ENCODE measurements at places on chromosomes 12 and 14. TPM values are rescaled to one million over a fixed set of nuclear protein-coding genes. Genes with fewer than 3 reads are reported as not detected.
A peak's percentile ranks its signal among the peaks of the same experiment; 100 is the strongest.

CLEC2A gene
- polyA plus RNA-seq: not detected

TAS2R20 gene
- polyA plus RNA-seq: 0.21 TPM

NOP9 gene
- polyA plus RNA-seq: 23.0 TPM

PPM1H gene
- polyA plus RNA-seq: 7.8 TPM

EIF2S3B gene
- 2.0 TPM for polyA plus RNA-seq

HAL gene
- 0.33 TPM for polyA plus RNA-seq

BCL11B gene
- 0.42 TPM for polyA plus RNA-seq

TAS2R9 gene
- polyA plus RNA-seq: not detected

HOXC6 gene
- polyA plus RNA-seq: 6.0 TPM

DNA sequence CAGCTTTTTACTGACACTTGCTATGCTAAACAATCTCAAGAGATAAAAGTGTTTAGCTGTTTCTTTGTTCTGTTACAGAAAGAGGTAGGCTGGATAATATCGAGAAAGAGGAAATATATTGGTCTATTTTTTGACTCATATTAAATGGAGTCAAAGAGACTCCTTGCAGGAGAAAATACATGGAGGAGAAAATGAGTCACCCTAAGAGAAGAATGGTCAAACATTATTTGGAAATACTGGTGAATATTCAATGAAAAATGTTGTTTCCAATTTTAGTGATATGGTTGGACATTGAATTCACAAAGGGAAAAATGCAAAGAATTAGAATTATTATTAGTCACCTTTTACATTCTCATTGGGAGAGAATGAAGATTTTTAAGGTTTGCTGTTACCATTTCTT is 3.2 kb downstream of the KCNJ8 start:
- no peak for DNase-seq

GRCh38 chr12:92619730-92620684 is 82.8 kb upstream of the PLEKHG7 start:
- peak; percentile 41 for DNase-seq

GRCh38 chr12:39267886-39268285 is 175.0 kb downstream of the KIF21A start:
- no peak for DNase-seq

DNA sequence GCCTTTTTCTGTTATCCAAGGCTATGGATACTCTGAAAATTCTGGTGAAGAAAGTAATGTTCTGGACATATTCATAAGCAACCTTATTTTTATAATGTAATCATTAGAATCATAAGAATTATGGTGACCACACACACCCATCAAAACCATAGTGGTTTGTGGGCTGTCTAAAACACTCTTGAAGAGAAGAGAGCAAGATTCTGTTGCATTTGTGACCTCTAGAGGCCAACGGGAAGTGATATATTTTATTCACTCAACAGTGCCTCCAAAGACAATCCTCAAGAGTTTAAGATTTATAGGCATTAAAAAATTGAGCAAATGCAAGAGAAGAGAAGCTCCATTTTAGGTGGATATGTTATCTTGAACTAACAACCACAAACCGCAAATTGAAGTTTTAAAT is 68.5 kb upstream of the LGR5 start:
- DNase-seq: no peak

DNA sequence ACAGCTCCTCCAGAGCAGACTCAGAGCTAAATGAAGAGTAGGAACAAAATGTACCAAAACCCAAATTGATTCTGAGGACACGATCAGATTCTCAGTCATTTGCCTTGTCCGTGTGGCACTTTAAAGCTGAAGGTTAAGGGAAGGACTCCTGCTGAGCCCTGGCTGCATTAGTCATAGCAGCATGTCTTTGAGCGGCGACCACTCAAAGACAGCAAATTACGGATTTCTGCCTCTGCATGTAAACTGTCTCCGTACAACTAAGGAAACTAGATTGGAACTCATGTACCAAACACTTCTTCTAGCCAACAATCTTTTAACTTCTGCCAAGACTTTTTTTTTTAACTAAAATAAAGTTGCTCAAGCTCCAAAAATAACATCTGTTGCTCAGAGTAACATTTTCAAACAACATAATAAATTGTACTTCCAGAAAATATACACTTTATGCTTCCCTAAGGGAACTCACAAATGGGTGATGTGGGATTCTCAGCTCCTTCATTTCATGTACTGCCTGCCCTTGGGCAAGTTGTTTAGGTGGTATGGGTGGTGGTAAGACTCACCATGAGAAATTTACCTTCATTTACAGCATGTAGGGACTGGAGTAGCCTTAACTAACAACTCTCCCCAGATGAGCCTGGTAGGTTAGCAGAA is 56.1 kb downstream of the RERG start:
- DNase-seq: no peak

DNA sequence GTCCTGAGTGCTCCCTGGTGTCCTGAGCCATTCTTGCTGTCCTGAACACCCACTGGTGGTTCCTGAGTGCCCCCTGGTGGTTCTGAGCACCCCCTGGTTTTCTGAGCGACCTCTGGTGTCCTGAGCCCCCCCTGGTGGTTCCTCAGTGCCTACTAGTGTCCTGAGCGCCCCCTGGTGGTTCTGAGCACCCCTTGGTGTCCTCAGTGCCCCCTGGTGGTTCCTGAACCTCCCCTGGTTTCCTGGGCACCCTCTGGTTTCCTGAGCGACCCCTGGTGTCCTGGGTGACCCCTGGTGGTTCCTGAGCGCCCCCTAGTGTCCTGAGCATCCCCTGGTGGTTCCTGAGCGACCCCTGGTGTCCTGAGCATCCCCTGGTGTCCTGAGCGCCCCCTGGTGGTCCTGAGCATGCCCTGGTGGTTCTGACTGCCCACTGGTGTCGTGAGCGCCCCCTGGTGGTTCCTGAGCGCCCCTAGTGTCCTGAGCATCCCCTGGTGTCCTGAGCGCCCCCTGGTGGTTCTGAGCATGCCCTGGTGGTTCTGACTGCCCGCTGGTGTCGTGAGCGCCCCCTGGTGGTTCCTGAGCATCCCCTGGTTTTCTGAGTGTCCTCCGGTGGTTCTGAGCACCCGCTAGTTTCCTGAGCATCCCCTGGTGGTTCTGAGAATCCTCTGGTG is 473.1 kb downstream of the TMEM121 start:
- DNase-seq: no peak

DNA sequence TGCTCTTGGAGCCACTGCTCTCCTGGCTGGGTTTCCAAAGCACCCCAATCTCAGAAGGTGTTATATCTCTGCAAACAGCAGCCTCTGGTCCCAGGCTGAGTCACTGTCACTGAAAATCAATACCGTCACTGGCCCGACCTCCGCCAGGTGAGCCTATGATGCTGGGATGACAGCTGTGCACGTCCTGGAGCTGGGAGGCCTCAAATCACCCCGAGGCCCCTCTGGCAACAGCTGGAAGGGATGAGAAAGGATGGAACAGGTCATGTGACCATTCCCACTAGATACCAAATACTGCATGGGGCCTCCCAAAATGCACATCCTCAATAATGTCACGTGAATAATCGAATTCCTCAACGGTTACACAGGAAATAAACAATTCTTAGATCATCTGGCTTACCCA is 190.8 kb downstream of the TTC7B start:
- DNase-seq: no peak

DNA sequence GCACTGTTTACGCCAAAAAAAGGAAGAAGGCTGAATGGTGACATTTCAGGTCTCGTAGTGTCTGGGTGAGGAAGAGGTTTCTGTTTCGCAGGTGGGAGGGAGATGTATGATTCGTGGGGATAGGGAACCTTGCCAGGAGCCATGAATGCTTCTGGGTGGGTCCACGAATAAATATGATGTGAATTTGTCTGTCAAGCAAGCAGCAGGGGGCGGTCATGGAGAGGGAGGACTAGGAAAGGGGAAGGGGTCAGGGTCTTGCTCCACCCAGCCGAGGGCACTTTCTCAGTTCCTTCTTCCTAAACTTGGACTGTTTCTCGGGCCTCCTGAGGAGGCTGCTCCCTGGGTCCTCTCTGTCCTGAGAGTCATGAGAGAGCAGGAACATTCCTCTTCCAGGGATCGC is 72.5 kb downstream of the LGMN start:
- no peak for DNase-seq

DNA sequence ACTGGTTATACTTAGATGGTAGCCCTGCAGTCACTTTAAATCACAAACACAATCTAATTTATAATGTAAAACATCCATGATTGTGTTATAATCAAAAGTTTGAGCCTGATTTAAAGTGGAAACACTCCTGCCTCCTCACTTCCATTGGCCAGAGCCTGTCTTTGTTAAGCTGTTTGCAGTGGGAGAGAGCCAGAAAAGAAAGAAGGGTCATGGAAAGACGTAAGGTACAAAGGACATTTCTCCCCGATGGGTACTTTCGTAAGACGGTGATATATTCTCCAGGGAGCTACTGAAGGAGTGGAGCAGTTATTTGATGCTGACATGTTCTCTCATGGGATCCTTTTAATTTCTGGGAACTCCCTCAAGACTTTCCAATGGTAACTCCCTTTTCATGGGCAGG is 164.0 kb downstream of the METTL25 start:
- no peak for DNase-seq

- no peak for DNase-seq
Observed at GRCh38 chr14:104746934-104747481, 5.9 kb upstream of the SIVA1 start.

- DNase-seq: peak; percentile 100
Observed at GRCh38 chr12:56636675-56637540, 6.8 kb upstream of the BAZ2A start.

DNA sequence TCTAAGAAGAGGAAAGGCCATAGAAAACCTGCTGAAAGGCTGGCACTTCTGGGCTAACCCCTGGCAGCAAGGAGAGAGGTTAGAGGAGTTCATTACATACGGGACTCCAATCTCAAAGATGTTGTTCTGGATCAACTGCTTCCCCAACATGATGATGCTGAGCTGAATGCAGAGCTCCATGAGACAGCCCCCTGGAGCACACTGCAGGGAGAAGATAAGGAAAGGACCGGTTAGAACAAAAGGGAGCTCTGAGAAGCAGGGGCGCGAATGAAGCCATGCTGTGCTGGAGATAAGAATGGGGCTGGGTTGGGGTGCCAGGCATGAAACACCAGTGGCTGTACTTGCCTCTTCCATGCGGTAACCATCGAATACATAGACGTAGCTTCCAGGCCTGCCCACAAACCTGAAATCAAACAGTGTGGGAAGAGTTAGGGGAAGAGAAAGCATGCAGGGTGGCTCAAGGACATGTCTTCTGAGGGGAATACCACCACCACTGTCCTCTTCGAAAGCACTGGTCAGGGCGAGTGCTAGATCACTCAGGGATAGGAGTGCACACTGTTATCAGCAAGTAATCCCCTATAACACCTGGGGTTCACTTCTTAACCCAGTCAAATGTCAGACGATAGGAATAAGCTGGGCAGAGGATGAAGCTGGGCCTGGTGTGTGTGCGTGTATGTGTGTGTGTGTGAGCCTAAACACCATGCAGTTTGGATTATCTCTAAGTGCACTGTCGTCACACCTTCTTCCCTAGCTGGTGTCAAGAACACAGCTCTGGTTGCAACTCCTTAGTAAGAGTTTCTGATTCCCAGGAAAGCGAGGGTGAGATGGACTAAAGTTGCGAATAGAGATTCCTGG is 180.9 kb downstream of the NTF3 start:
- DNase-seq: no peak

- DNase-seq: peak; percentile 71
Observed at GRCh38 chr14:69107407-69108003, 45.4 kb downstream of the DCAF5 start.

GRCh38 chr12:29103539-29103974 is 45.5 kb upstream of the FAR2 start:
- no peak for DNase-seq

GRCh38 chr14:61064856-61065255 is 83.8 kb downstream of the SLC38A6 start:
- DNase-seq: no peak

GRCh38 chr12:63064080-63064479 is 86.9 kb downstream of the AVPR1A start:
- DNase-seq: no peak

DNA sequence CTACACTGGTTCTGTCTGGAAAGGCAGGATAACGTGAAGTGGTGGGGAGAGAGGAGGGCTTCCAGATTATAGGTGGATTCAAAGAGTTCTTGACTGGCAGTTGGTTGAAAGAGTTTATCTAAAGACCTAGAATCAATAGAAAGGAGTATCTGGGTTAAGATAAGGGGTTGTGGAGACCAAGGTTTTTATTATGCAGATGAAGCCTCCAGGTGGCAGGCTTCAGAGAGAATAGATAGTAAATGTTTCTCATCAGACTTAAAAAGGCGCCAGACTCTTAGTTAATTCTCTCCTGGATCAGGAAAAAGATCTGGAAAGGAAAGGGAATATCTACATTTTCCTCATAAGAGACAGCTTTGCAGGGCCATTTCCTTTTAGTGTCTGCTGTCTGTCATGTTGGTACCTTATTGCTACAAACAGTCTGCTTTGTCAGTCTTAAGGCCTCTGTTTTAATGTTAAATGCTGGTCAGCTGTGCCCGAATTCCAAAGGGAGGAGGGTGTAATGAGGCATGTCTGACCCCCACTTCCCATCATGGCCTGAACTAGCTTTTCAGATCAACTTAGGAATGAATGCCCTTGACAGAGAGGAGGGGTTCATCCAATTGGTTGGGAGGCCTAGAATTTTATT is 401.3 kb downstream of the FUT8 start:
- no peak for DNase-seq

GRCh38 chr12:120381752-120382419 is 12.9 kb upstream of the MSI1 start:
- DNase-seq: peak; percentile 39
